ENCODE measurements at places on chromosomes 12 and 14.

DNA sequence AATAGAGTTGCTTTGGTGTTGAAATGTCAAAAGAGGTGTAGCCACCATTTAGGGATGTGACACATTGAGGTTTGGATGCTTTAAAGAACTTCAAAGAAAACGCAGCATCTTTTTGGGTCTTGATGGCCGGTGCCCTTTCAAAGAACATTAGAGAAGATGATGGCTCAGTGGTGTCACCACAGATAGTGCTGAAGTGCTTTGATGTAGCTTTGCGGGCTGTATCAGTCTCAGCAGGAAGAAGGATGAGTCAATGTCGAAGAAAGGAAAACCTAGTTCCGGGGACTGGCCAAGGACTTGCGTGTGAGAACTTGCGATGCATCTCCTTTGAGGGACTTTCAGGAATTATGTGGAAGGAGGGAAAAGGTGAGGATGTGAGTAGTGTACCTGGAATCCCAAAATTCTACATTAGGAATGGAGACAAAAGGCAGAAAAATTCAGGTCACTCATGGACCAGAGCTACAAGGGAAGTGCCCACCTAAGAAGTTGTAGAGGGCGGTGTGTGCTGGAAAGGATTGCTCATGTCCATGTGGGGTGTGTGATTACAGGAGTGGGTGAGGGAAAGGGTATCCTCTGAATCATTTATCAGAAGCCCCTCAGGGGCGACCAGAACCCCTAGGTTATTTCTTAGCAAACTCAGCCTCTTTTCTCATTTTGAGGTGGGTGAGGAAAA lies 39.7 kb upstream of the GZMB start:
- no peak for DNase-seq

GRCh38 chr12:123099560-123100192 lies 51.2 kb downstream of the PITPNM2 start:
- no peak for DNase-seq

- DNase-seq: no peak
These were observed 26.2 kb upstream of the CHPT1 start for GRCh38 chr12:101671157-101671791.

DNA sequence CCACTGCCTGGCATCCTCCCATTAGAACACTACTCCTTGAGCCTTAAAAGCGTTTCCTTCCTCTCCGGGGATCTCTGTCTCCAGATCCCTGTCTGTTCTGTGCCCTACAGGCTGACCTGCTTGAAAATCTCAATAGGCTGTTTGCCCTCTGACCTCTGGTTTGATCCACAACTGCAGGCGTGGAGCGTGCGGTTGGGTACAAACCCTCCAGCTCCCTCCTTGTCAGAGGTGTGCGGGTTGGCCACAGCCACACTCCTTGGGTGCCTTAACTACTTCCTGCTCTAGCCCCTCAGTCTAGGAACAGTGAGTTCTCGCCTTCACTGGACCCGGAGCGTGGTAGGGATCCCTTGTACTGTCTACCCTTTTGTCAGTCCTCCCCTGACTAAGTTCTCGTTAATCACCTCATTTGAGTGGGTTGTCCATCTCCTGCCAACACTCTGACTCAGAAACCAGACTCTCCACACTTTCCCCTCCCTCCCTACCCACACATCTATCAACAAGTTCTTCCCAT lies 33.1 kb downstream of the CMKLR1 start:
- DNase-seq: no peak

GRCh38 chr12:39771456-39771855 lies 151.9 kb upstream of the ABCD2 start:
- DNase-seq: no peak
